ENCODE measurements at places on chromosomes 4 and X.

GRCh38 chr4:139630991-139631390, 34.6 kb upstream of the MGST2 start:
- no peak for ATAC-seq

DNA sequence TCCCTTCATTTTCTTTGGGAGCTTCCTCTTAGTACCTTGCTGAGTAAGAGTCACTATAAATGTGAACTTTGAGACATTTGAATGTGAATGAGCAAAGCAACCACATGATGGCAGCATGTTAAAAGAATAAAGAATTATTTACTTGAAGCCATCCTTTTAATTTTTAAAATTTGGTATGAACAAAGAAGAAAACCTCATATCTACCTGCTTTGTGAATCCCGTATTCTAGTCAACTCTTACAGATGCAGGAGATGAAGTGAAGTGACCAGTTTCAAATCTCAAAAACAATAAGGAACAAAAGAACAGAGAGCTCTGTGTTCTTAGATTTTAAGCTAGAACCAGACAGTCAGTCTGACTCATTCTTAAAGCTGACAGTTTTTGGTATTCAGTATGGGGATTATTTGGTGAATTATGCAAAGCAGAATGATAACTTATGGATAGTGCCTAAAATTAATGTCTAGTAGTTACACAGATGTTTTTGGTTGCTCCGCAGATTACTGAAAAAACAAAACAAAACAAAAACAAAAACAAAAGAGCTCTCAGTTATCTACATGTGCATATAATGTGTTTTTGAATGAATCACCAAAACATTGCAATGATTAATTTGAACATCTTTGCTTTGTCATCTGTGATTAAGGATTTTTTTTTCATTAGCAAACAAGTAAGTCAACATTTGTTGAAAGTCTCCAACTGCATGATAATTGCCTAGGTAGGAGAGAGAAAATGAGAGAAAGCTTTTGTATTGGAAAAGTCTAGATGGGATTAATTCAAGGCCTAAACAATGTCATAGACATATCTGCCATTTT, 48.2 kb upstream of the H2AZ1 start:
- no peak for ATAC-seq

DNA sequence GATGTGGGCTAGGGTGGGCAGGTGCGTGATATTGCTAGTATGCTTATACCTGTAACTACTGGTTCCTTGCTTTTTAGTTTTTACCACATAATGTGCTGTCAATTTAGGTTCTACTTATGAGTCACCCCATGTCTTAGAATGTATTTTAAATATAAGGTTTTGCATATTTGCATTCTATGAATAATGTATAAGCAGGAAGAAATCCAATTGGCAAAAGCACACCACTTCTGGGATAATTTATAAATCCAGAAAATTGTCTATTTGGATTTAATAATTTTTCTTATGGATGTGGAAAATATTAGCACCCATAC, 421.6 kb downstream of the PCDH7 start:
- ATAC-seq, result no peak

GRCh38 chr4:1328267-1329155, 18.5 kb upstream of the UVSSA start:
- no peak for ATAC-seq

GRCh38 chrX:23525531-23525930, 141.8 kb upstream of the PRDX4 start:
- no peak for ATAC-seq

DNA sequence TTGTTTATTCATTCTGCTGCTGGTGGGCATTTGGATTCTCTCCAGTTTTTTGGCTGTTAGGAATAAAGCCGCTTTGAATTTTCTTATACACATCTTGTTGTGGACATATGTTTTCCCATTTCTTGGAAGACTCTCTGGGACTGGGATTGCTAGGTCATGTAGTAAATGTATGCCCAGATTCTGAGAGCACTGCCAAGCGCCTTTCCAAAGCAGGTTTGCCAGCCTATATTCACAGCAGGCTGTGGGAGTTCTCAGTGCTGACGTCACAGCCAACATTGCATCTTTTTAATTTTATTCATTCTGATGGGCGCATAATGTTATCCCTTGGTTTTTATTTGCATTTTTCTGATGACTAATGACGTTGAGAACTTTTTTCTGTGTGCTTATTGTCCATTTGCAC, 24.1 kb downstream of the TMEM271 start:
- no peak for ATAC-seq

DNA sequence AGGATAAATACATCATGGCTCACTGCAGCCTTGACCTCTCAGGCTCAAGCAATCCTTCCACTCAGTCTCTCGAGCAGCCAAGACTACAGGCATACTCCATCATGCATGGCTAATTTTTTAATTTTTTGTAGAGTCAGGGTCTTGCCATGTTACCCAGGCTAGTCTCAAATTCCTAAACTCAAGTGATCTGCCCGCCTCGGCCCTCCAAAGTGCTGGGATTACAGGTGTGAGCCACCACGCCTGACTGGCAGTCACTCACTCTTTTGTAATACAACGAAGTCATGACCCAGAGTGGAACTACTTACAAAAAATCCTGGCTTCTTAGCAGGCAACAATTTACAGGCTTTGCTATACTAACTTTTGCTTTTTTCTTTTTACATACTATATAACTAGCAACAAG, 100.7 kb upstream of the MAP3K15 start:
- ATAC-seq, result no peak

DNA sequence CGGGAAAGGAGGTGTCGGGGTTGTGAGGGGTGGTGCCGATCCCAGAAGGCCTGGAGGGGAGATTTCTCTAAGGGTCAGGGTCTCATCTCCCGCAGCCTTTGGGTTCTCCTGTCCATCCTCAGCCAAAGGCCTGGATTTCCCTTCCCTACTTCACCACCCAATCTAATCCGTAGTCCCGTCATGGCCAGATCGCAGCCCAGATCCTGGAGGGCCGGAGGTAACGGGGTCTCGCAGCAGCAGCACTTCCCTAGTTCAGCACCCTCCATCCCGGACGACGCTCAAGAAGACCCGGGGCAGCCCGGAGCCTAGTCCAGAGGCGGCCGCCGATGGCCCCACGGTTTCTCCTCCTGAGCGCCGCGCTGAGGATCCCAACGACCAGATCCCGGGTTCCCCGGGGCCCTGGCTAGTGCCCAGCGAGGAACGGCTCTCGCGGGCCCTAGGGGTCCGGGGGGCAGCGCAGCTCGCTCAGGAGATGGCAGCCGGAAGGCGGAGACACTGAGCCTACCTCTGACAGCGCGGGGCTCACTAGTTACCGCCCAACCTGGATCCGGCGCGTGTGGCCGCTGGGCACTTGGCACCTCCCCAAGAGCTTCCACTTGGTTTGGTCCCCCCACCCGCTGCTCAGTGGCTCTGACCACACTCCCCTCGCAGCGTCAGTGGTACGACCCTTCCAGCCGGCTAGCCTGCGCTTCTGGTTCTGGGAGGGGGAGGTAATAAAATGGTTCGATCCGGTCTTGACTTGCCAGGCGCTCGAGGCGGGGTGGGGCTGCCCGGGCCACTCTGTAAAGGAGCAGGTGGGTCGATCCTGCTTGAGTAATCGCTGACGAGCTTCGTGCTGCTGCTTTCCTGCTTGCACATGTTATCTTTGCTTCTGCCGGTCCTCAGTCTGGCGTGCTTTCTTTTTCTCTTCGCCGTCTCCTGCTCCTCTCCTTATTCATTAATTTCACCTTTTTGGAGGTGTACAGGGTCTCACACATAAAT, 3.6 kb downstream of the MAGIX start:
- ATAC-seq, result peak; percentile 67

GRCh38 chrX:22739276-22739675, 260.5 kb upstream of the DDX53 start:
- no peak for ATAC-seq

DNA sequence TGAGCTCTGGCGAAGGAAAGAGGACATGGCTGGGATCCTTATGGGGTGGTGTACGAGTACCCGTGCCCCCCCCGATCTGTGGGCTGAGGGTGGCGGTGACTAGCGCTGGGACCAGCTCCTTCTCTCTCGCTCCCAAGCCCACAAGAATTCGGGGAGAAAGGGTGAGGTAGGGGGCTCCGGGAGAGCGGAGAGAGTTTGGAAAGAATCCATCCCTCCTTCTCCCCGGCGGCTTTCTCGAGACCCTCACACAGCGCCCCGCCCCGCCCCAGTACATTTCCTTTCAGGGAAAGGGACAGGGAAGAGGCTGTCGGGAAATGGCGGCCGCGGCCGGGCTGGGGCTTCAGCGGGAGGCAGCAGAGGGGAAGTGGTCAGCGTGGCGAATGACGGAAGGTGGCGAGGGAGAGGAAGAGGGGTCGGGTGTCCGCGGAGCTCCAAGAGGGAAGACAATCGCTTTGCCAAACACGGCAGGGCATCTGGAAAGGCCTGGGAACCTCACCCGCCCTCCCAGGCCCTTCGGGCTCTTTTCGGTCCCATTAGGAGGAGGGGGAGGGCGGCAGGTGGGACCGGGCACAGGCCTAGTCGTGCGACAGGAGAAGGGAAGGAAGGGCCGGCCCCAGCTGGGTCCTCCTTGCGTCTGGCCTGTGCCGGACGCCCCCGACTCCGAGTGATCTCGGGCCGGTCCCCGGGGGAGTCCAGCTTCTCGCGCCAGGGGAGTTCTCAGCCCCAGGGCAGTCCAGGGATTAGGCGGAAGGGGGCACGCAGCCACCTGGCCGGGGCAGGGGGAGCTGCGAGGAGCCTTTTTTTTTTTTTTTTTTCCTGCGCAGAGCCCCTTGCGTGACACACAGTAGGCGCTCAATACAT, 10.2 kb downstream of the HNRNPH2 start:
- peak; percentile 47 for ATAC-seq

- ATAC-seq, result peak; percentile 36
Measured at GRCh38 chr4:38161208-38162113, 201.3 kb downstream of the PTTG2 start.

DNA sequence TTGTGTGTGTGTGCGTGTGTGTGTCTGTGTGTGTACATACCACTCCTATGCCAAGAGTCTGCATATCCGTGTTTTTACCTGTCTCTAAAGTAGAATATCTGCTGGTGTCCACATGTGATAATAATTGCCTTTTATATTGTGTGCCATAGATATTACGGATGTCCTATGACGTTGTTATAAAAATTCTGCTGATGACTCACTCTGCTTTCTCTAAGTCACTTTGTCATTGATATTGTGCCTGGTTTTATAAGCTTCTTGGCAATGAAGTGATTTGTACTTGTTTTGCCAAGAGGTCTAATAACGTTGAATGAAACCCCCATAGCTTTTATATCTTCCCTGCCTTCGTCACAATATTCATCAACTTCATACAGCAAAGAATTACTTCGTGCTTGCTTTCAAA, 102.6 kb upstream of the C1GALT1C1 start:
- ATAC-seq, result no peak

GRCh38 chr4:137609718-137610430, 77.6 kb upstream of the PCDH18 start:
- ATAC-seq, result no peak

- no peak for ATAC-seq
Measured at GRCh38 chr4:131091896-131092295, 1995.9 kb downstream of the C4orf33 start.

DNA sequence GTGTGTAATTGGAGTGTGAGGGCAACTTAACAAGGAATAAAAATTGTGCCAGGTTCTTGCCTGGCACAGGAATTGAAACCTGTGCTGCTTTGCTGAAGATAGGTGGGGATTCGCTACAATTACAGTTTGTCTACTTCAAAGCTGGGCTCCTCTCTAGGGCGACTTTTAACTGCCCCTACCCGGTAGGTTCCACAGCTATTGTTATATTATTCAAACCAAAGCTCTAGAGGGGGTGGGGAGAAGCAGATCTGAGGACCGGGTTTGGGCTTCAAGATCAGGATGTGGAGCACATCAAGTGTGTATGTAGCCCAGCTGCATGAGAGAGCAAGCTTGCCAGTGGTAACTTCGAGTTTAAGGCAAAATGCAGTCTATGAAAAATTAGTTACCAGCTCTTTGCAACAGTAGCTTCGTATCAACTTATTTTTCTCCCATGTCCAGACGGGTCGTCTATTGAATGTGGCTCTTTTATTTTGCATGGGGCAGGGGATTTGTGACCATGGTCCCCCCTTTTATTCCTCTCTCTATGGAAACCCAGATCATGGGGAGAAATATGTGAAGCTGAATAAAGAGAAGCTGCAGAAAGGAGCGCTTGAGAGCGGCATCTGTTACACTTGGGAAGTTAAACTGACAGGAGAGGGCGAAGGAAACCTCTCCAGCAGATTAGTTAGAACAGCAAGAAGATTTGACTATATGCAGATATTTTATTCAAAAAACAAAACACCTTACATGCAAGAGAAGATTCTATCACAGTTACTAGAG, 3.2 kb upstream of the POU3F4 start:
- ATAC-seq, result no peak

DNA sequence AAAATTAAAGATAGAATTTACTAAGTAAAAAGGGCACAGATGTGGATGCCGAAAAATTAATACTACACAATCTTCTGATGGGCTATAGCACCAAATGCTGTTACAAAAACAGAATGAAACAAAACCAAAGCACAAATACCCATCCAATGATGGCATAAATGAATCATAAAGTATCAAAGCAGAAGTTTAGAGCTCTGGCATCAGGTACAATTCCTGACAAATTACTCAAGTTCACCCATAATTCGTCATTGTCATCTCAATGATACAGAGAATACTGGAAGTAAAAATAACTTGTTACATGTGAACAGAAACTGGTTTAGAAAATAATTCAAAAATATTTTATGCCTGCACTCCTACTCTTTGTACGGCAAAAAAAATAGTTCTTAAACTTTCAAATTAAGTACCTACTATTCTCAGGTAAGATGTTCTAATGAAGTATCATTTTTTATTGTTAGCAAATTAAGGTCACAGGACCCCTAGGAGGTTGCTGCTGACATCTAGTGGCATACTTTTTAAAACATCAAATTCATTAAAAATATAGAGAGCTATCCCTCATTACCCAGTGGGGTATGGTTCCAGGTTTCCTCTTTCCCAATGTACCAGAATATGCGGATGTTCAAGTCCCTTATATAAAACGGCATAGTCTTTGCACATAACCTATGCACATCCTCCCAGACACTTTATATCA, 126.1 kb downstream of the INPP4B start:
- ATAC-seq, result peak; percentile 35

GRCh38 chrX:122422547-122422946, 761.5 kb upstream of the GRIA3 start:
- no peak for ATAC-seq

GRCh38 chr4:172770787-172771186, 397.8 kb upstream of the GALNT7 start:
- no peak for ATAC-seq

DNA sequence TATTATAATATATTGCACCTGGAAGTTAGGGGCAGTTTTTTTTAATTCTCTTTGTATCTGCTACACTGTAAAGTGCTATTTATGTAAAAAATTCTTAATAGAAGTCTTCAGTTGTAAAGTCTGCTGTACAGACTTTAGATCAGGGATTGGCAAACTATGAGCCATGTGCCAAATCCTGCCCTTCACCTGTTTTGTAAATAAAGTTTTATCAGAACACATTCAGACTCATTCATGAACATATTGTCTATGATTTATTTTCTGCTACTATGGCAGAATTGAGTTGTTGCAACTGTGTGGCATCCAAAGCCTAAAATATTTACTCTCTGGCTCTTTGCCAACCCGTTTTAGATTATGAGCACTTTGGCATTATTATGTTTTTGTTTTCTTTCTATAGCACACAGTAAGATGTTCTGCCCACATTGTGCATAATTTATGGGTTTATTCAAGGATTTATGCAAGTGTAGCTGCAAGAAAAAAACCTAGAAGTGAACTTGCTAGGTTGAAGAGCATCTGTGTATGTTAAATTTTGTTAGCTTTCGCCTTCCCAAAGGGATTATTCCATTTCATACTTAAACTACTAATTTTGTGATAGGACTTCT, 56.9 kb downstream of the CLCN3 start:
- no peak for ATAC-seq

GRCh38 chrX:18537068-18537467, 111.7 kb downstream of the CDKL5 start:
- ATAC-seq, result no peak

GRCh38 chrX:8284131-8284530, 113.1 kb upstream of the VCX2 start:
- no peak for ATAC-seq

Data from activated CD4-positive, CD25-positive, alpha-beta regulatory T cell treated with anti-CD3 and anti-CD28 coated beads, Interleukin-2, amount 50 U/mL, for 24 hours (primary cell).